RPMI7951 (cell line): ENCODE measurements at places on chromosomes 3 and 15. TPM values are rescaled to one million over a fixed set of nuclear protein-coding genes. Genes with fewer than 3 reads are reported as not detected.
A peak's percentile ranks its signal among the peaks of the same experiment; 100 is the strongest.

Gene LRRIQ4
- not detected in 2 replicates for total RNA-seq

Gene PARP15
- total RNA-seq: 0.10 TPM in 1 of 2 replicates, not detected in the other

Gene CNTN4
- total RNA-seq: not detected in 2 replicates

Gene SPTSSB
- total RNA-seq: not detected in 2 replicates

Gene C3orf22
- not detected in 2 replicates for total RNA-seq

Gene SERPINI2
- not detected in 2 replicates for total RNA-seq

Gene GOLGA8G
- not detected in 2 replicates for total RNA-seq

Gene BSN
- total RNA-seq: under 0.01 and 0.10 TPM in 2 replicates

Gene ALDH1A2
- total RNA-seq: 0.78 TPM in 1 of 2 replicates, not detected in the other

Gene VILL
- 3.3 and 3.5 TPM in 2 replicates for total RNA-seq

Gene STARD5
- 3.2 and 5.3 TPM in 2 replicates for total RNA-seq

Gene NAA80
- 14.6 and 16.1 TPM in 2 replicates for total RNA-seq

Gene SST
- total RNA-seq: not detected in 2 replicates

Gene PIERCE2
- total RNA-seq: 9.9 and 11.8 TPM in 2 replicates

Gene RBPMS2
- not detected in 2 replicates for total RNA-seq

Gene IL17RE
- total RNA-seq: not detected in 2 replicates

Gene BFSP2
- not detected in 2 replicates for total RNA-seq

Gene ESYT3
- total RNA-seq: 0.12 and 0.20 TPM in 2 replicates

Gene INKA1
- total RNA-seq: 4.1 and 6.6 TPM in 2 replicates

Gene CFAP92
- 0.36 TPM in 1 of 2 replicates, not detected in the other for total RNA-seq

- no peak for DNase-seq
These were observed 269.8 kb downstream of the SV2B start for GRCh38 chr15:91369823-91370222.

- DNase-seq: no peak
These were observed 10.7 kb downstream of the MUC20 start for GRCh38 chr3:195731356-195731905.

DNA sequence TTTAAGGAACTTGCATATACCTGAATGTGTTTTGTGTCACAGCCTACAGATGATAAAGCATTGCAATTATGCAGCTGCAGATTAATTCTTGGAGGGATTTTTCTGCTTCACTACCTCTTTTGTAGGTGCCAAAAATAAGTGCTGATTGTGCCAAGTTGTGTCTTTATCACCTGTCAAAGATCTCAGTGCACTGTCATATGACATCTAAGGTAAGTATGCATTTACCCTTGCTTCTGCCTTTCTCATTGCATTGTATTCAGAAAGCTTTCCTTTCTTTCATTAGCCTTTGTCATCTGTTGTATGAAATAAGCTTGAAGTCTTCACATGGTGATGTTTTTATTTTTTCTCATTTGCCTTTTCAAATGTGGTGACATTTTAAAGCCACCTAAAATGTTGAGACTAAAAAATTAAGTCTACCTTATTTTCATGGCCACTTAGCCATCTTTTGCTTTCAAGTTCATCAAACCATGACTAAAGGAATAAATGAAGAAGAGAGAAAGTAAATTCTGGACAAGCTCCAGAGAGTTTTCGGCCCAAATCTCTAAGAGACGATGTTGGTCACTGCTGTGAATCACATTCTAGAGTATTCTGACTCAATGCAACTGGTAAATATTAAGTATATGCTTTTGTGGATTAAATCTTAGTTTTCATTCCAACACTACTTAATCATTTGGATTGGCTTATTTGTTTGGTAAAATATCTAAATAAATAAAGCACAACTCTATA lies 381.8 kb upstream of the EPHA3 start:
- DNase-seq: no peak

GRCh38 chr15:85752491-85752961 lies 42.2 kb downstream of the KLHL25 start:
- no peak for DNase-seq

DNA sequence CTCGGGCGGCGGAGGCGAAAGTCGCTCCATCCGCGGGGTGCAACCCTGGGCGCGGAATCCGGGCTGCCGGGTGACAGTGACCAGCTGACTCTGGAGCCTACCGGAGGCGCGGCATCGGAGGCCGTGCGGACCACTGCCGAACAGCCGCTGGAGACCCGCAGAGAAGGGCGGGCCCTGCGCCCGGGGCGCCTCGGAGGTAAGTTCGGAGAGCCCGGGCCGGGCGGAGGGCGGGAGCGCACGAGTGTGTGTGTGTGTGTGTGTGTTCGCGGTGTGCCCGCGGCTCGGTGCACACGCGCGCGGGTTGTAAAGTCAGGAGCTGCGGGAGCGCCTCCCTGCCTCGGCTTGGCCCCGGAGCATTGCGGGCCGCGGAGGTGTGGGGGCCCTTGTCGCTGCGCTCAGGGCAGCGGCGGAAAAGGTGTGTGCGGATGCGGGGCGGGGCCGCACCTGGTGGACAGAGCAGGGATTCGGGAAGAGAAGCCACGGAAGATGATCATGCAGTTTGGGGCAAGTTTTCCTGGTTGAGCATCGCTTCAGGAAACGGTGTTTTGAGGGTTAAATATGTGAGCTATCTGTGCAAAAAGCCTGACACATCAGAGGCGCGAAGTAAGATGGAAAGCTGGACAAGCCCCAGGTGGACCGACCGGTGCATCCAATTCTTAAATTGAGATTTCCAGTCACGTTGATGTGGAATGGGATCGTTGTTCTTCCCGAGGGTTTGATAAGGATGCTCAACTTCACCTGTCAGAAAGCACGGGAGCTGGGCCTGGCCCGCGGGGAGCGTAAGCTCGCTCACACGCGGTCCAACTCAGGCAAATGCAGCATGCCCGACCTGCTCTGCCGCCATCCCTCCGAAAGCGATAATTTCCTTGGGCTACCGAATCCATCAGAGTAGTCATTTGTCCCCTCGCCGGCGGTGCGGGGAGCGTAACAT lies 474 bp downstream of the MINAR1 start:
- no peak for DNase-seq

DNA sequence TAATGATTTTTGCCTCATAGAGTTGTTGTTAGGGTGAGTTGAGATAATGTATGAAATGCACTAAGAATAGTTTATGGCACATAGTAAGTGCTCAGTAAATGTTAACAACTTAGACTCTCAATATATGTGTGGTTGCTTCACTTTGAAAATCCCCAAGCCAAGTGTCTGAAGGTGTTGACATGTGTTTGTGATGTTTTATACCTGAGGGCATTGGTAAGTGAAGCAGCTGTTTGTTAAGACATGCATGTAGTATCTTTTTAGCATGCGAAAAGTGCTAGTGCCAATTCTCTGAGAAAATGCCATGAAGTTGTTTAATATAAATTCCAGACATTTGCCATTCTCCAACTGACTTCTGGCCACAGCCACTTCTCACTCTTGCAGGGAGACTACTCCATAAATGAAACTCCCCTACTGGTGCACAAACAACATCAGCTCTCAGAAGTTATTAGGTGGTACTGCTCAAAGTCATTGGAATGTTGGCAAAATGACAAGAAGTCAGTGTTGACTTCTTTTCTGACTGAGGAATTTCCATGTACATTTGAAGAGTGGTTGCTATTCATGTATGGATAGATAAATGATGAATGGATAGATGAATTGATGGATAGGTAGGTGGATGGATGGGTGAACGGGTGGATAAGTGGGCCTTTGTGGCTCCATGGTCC lies 103.6 kb upstream of the NUDT16 start:
- peak; percentile 17 for DNase-seq

DNA sequence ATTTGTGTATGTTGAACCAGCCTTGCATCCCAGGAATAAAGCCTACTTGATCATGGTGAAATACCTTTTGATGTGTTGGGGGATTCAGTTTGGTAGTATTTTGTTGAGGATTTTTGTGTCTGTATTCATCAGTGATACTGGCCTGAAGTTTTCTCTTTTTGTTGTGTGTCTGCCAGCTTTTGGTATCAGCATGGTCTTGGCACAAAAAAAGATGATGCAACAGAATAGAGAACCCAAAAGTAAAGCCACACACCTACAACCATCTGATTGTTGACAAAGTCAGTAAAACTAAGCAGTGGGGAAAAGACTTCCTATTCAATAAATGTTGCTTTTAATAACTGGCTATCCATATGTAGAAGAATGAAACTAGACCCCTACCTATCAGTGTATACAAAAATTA lies 77.6 kb downstream of the TCF12 start:
- DNase-seq: no peak

- DNase-seq: peak; percentile 8
These were observed 109.8 kb upstream of the MANF start for GRCh38 chr3:51275111-51275805.

GRCh38 chr15:65827065-65827464 lies 35.0 kb upstream of the DENND4A start:
- no peak for DNase-seq

GRCh38 chr3:54968546-54969172 lies 40.8 kb upstream of the LRTM1 start:
- peak; percentile 69 for DNase-seq

- no peak for DNase-seq
These were observed 2.1 kb downstream of the CHST13 start for GRCh38 chr3:126525853-126526667.

GRCh38 chr3:101847328-101847727 lies 2.0 kb upstream of the NFKBIZ start:
- DNase-seq: no peak

DNA sequence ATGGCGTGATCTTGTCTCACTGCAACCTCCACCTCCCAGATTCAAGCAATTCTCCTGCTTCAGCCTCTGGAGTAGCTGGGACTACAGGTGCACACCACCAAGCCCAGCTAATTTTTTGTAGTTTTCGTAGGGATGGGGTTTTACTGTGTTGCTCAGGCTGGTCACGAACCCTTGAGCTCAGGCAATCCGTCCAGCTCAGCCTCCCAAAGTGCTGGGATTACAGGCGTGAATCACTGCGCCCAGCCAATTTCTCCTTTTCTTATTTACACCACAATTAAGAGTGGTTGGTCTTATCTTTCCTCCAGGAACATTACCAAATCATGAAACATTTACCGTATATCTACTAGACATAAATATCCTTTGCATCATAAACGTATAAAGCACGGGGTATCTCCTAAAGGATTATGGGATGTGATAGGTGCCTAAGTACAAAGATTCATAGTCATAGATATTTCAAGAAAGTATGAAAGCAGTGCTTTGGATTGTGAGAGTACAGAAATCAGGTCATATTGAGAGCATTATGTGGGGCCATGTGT lies 194.5 kb downstream of the RBMS3 start:
- DNase-seq: no peak

DNA sequence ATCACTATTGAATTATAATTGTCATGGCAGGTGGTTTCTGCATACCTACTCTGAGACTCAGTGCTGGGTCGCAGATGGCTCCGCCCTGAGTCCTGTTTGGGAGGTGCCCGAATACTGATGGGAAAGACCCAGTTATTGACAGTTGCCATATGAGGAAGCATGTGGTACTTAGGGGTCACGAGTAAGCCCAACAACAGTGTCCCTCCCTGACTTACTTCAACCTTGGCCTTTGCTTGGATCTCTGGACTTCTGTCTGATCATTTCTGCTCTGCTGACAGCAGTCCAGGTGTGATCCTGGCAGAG lies 16.8 kb downstream of the MRAS start:
- DNase-seq: no peak

- no peak for DNase-seq
These were observed 20.0 kb downstream of the MYO1E start for GRCh38 chr15:59352683-59353082.

DNA sequence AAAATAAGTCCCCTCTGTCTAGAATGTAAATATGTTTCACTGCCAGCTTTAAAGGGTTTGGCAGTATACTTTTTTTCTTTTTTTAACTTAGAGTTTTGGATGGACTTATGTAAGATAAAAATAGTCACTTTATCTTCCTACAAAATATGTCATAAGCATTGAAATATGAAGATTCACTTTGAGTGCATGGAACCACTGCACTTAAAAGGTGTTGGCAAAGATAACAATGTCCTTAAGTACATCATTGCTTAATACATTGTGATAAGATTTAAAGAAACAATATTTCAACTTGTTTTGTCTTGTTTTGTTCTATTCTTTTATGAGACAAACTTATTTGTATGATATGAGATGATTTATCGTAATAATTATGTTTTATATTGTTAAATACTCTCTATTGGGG lies 66.3 kb upstream of the NAALADL2 start:
- no peak for DNase-seq

- no peak for DNase-seq
These were observed 25.4 kb downstream of the METTL6 start for GRCh38 chr3:15401936-15402335.

- DNase-seq: no peak
These were observed 888.3 kb downstream of the PLOD2 start for GRCh38 chr3:145272684-145273083.

DNA sequence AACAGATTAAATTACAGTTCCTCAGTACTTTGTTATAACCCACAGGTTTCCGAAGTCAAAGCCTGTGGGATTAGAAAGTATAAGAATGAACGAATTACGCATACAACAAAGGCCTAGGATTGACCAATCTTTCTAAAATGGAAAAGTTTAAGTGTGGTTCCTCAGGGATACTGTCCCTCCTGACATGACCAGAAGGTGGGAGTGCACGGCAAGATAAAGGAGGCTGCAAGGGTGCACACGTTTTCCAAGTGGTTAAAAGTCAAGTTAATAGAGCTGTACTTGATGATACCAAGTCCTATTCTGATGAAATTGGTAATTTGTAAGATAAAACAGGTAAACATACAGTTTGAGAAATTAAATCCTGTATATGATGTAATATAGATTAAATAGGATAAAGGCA lies 96.2 kb downstream of the ALDH1A2 start:
- DNase-seq: peak; percentile 8

DNA sequence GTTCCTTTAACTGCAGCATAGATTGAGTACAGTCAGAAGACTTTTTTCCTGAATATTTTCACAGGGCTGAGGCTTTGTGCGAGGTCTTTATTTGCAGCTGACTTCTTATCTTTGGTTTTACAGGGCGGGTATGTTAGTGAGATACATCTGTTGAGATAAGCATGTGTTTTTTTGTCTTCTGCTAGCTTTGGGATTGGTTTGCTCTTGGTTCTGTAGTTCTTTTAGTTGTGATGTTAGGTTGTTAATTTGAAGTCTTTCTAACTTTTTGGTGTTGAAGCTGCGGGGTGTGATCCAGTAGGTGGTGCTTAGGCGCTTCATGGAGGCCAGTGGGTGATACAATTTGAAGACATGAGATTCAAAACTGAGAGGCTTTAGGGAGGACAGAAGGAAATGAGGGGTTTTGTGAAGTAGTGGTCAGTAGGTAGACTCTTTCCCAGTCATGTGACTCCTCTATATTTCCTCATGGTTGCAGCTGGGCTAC lies 67.9 kb upstream of the TNFSF10 start:
- no peak for DNase-seq

GRCh38 chr3:47003461-47004368 lies 24.2 kb downstream of the NBEAL2 start:
- no peak for DNase-seq

- DNase-seq: peak; percentile 86
These were observed 81.5 kb downstream of the SMAD3 start for GRCh38 chr15:67146875-67147381.

GRCh38 chr15:42274702-42274989 lies 1.4 kb upstream of the TMEM87A start:
- no peak for DNase-seq

- DNase-seq: no peak
These were observed 44.9 kb downstream of the APBA2 start for GRCh38 chr15:28930476-28931291.

DNA sequence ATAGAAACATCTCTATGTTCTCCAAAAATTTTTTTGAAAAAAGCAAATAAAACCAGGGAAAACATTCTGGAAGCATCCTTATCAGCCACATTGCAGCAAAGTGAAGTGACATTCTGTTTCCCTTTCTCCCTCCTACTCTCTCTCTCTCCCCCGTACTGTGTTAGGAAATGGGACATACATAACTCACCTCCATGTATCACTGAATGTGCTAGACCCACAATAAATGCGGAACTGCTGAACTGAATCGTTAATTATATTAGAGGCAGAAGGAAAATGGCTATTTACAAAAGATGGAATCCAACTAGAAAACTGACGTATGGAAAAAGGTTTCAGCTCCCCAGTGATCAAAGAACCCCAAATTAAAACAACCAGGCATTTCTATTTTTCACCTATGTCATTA lies 129.8 kb downstream of the MINAR1 start:
- no peak for DNase-seq
